CD4-positive, alpha-beta T cell treated with Interleukin-6 for 4 hours (primary cell): ENCODE measurements at places on chromosomes 1 and 21.

DNA sequence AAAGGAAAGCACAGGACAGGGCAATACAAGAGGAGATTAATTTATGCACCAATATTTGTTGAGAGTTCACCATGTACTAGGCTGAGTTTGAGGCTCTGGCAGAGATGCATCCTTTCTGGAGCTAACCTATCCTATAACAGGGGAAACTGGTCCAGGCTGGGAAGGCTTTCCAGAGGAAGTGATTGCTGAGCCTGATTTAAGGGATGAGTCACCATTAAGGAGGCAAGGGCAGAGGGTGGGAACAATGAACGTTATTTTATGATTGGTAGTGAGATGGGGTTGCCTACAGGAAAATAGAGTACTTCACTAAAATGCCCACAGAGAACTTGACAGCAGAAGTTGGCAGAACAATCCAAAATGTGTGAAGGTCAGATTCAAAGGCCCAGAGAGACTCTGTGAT lies 141.4 kb downstream of the PLPP3 start:
- DNase-seq: no peak

- DNase-seq: no peak
Observed at GRCh38 chr1:87451229-87451920, 122.7 kb downstream of the LMO4 start.

- DNase-seq: peak; percentile 56
Observed at GRCh38 chr1:36359911-36360550, 25.7 kb downstream of the STK40 start.

DNA sequence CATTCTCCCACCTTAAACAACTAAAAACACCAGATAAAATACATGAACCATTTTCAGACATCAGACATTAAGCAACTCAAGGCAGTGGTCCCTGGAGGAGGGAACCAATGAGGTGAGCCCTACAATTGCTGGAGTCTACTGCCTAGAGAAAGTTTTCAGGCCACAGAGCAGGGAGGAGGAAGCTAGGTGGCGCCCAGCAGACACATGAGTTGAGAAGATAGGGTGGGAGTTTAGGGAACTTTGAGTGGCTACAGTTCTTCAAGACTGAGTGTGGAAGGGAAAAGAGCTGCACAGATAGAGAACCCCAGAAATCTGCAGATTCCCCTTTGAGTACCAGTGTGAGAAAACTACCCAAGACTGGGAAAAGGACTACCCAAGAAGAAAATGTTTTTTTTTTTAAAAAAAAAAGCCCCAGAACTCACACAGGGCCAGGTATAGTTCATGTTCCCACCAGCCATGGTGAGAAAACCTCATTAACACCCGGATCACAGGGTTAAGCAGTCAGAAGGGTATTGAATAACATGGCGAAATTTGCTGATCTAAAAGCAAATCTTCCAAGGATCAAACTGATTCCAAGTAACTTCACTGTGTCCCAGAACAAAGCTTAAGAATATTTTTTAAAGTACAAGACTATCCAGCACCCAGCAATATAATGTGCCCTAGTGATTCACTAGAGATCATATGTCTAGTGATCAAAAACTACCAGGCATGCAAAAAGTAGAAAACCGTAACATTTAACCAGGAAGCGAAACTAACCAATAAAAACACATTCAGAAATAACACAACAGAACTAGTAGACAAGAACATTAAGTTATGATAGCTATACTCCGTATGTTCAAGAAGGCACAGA lies 12.0 kb downstream of the ALDH9A1 start:
- peak; percentile 6 for DNase-seq

GRCh38 chr1:29703596-29704370 lies 467.5 kb downstream of the PTPRU start:
- DNase-seq: no peak

DNA sequence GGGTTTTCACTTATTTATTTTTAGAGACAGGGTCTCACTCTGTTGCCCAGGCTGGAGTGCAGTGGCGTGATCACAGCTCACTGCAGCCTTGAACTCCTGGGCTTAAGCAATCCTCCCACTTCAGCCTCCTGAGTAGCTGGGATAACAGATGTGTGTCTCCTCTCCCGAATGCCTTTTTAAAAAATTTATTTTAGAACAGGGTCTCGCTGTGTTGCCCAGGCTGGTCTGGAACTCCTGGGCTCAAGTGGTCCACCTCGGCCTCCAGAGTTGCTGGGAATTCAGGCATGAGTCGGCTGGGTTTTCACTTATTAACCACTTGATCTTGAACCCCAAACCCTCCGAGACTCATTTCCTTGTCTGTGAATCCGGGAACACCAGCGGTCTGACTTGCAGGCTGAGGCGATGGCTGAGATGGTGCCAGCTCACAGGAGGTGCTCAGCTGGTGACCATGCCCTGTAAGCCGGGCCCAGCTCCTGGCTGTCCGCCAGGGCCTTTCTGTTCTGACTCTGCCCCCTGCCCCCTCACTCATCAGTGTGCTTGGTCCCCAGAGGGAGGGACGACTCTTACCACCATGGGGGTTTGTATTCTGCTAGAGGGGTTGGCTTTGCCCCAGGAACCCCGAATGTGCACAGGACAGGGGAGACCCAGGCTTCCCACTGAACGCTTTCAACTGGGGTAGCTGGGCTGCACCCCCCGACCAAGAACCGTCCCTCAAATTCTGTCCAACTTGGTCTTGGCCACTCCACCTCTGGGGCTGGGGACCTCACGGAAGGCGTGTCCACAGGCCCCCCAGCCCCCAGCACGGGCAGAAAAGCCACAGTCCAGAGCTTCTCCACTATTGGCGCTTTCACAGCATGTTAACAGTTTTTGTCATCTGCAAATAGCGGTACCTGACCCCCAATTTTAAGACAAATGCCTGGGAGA lies 22.5 kb downstream of the MMEL1 start:
- DNase-seq: no peak

DNA sequence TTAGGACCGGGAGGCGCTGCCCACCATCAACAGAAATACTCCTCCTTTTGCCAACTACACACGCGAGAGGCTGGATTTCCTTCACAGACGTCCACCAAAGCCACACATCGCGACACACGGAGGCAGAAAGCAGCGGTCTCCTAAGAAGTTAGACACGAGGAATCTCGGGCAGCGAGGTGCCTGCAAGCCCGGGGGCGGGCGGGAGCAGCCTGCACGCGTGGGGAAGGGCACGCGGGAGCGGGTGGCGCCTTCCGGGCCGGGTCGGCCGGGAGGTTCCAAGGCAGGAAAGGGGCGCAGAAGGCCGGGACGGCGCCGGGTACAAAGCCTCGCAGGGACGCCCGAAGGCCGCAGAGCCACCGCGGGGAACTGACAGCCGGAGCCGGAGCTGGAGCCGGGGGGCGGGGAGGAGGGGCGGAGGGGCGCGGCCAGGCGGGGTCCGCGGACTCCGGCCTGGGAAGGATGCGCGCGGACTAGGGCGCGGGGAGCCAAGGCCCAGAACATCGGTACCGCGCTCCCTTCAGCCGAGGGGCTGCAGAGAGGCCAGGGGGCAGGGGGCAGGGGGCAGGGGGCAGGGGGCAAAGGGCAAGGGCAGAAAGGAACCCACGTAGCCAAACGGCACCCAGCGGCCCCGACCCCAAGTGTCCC lies 722 bp downstream of the NPHP4 start:
- DNase-seq: peak; percentile 64

DNA sequence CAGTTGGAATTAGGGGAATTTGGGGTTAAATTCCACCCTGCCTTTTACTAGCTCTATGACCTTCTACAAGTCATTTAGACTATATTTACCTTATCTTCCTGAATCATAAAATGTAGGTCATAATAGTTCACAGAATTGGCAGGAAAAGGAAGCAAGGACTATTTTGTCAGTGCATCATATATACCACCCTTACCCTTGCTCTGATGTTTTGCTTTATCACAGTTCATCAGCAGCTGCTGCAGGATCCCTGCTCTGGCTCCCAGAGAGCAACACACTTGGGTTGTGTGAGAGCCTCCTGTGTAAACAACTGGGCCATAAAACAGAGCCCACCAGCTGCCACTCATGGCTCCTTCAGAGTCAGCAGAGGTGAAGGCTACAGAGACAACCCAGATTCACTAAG lies 631.6 kb upstream of the CAMK1G start:
- no peak for DNase-seq

DNA sequence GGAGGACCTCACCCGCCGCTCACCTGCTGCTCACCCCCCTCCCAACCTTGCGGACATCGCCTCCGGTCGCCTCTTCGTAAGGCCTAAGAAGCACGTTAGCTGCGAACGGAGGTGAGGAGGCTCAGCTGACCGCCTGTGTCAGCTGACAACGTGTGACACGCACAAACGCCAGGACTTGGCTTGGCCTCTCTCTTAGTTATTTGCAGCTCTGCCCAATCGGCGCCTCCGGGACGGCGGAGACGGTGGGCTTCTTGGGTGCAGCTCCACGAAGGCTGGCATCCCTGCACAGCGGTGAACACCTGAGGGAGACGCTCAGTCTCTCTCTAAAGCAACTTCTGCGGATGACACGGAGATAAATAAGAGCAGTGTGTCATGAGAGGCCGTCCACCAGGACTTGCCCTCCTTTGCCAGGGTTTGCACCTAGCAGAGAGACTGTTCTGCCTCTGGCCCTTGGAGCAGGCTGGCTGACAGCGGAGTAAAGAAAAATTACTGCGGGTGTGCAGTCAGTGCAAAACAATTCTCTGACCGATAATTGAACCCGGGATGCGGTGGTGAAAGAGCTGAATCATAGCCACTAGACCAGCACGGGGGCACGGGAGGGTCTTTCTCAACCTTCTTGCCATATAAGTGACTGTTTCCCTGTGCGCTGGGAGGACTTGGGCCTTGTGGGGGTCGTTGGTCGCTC lies 318.9 kb downstream of the FAM72C start:
- DNase-seq: no peak

DNA sequence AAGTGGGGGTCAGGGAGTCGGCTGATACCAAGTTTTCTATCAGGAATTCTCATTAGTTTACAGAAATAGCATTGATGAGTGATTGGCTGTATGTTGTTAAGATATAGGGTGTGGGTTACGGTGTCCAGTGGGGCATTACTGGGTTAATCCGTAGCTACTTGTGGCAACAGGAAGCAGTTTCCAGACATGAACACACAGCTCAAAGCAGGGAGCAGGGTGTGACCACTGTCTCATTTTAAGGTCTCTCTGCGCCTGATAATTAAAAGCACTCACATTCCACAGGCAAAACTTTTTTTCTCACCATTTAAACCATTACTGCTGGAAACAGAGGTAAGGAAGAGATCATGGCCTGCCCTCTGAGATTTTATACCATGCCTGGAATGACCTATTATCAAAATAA lies 114.9 kb downstream of the SIK1 start:
- no peak for DNase-seq

DNA sequence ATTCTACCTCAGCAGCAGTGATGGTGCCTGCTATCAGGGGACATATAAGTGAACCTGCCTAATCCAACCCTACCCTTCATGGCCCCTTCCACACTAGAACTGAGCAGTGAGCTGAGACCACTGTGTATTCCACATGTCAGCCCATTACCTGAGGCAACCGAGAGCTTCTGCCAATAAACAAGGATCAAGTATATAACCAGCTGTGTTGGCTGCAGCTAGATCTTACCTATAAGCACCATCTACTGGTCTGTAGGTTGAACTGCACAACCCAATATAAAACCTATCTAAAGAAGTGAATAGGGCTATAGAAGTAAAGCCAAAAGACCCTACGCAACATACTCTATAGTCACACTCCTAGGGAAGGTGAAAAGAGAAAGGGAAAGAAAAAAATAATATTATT lies 376.9 kb downstream of the HHIPL2 start:
- no peak for DNase-seq

DNA sequence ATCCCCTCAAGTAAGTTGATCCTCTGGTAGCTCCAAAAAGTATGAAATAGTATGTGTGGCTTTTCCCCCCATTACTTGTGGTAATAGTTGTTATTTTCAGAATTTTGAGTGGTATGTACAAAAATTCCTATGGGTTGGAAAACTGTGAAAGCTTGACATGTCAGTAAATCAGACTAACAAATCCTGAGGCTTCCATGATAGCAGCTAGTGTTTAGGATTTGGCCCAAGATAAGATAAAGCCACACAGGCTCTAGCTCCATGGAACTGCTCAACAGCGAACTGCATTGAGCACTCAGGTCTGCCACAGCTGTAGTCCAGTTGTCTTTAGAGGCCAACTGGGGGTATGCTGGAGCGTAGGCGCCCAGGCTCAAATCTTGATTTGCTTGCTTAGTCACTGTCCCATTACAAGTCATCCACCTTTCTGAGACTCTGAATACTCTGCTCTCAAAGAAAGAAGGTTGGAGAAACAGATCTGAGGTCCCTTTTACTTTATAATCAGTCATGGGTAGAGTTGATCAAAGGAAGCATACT lies 28.7 kb downstream of the ATP1A1 start:
- no peak for DNase-seq

DNA sequence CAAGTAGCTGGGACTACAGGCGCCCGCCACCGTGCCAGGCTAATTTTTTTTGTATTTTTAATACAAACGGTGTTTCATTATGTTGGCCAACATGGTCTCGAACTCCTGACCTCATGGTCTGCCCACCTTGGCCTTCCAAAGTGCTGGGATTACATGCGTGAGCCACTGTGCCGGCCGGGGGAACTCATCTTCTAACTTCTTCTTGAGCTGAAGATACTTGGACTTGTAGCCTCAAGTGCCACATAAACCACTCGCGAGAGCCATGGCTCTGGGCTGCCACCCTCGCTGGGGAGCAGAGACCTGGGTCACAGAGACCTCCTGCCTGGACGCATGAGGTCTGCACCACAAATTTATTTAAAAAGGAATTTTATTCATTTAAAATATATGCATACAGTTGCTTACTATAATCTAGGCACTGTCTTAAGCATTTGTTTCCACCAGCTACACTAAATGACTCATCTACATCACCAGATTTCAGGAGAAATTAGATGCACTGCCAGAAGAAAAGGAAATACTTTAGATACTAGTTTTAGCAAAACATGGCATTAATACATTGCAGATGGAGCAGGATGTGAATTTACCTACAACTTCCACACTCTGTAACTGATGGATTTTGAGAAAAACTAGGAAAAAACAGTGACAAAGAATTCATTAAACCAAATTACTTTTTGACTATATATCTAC lies 29.9 kb upstream of the PUM1 start:
- DNase-seq: no peak

DNA sequence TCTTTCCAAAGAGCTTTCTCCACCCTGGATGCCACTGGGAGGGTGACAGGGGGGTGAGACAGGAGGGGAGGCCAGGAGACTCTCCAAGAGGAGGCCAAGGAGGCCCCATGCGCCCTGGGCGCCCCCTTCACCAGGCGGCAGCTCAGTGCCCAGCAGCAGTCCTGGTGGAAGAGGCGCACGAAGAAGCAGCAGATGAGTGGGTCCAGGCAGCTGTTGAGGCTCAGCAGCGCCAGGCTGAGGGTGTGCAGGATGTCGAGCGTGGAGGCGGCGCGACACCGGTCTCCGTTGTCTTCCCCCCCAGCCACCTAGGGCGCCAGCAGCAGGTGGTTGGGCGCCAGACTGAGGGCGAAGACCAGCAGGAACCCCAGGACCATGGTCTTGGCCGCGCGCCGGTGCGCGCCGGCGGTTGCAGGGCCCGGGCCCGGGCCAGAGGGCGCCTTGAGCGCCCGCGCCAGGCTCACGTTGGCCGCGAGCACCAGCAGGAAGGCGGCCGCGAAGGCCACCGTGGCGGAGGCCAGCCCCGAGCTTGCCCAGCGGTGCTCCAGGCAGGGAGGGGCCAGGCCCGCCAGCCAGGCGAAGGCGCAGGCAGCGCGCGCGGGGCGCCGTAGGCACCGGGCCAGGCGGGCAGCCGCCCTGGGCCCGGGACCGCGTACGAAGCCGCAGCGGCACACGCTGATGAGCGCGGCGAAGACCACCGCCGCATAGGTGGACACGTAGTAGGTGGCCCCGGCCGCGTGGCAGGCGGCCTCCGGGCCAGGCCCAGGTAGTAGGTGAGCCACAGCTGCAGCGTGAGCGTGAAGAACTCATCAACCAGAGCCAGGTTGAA lies 8.6 kb downstream of the TMEM35B start:
- no peak for DNase-seq

- no peak for DNase-seq
Observed at GRCh38 chr21:41480086-41480690, 27.8 kb downstream of the TMPRSS2 start.

- no peak for DNase-seq
Observed at GRCh38 chr1:15559189-15559810, 25.6 kb downstream of the AGMAT start.
